ENCODE measurements at places on chromosomes 1 and 21.

DNA sequence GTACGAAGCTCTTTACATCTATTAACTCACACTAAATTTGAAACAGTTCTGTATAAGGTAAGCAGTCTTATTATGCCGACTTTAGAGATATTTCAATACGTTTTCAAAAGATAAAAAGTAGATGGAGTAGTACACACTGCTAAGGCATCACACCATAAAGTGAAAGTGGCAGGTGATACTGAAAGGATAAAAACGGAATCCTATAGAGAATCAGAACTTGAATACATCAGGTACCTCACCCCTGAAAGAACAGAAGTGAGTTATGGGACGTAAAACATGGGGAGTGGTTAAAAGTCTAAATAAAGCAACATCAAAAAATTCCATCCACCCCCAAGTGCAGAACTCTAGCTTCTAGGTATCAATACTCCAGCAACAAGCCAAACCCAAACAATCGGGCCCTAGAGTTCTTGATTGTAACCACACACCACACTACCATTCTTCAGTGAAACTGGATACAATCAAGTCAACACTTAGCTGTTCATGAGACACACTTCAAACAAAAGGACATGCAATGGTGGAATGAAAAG lies 142.6 kb downstream of the SMYD3 start:
- no peak for DNase-seq

GRCh38 chr1:151547119-151547899 lies 7.2 kb downstream of the TUFT1 start:
- DNase-seq, result no peak

- no peak for DNase-seq
Observed at GRCh38 chr1:208254376-208254775, 10.2 kb upstream of the PLXNA2 start.

DNA sequence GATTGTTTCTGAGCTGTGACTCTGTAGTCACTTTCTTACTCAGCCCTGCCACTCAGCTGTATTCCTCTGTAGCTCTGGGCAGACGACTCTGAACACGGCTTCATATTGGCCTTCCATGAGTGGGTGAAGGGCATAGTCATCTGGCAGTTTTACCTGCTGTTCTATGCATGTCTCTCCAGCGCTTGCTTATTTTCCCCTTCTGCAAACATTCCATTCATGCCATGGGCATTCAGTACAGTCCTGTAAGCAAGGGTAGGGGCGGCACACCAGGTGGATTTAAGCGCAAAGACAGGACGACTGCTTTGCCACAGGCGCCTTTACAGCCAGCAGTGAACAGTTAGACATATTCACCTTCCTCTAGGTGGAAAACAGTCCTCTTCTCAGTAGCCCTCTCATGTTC lies 4.4 kb upstream of the WDR26 start:
- DNase-seq, result no peak

DNA sequence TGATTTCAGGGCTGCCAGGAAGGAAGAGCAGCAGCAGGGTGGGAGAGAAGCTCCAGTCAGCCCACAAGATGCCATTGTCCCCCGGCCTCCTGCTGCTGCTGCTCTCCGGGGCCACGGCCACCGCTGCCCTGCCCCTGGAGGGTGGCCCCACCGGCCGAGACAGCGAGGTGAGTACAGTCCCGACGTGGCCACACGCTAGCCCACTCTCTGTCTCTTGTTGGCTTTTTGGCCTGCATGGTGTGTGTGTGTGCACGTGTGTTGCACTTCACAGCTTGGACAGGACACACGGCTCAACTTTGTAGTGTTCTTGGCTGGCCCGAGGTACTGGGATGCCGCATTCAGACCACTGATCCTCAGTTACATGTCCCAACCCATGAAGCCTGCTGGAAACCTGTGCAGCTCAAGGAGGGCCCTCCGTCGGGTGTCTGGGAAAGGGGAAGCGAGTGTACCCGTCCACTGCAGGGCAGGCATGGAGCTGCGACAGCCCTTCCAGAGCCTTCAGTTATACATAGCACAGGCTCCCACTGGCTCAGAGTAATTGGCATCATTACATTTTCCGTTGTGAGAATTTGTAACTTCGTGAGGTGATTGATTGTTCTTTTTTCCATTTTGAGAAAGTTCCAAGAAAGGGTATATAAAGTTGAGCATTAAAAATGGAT lies 454 bp downstream of the CORT start:
- no peak for DNase-seq

DNA sequence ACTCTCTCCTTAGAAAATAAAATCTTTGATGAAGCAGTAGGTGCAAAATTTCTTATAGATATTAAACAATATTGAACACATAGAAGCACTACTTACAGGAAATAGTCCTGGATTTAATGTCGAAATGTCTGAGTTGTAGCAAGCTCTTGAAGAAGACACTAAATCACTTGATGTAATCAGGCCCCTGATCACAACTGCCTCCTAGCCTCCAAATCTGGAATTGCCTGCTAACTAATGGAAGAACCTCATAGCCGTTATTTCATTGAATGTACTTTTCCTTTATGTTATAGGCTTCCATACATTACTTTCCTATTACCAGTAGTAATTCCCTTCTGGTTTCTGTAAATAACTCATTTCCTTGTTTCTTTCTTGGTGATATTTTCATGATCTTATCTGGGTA lies 675.7 kb upstream of the CHRM3 start:
- no peak for DNase-seq

Measured in stimulated activated CD8-positive, alpha-beta memory T cell treated with anti-CD3 and anti-CD28 coated beads, Interleukin-2, amount 100 ng/mL, for 48 hours (primary cell).